Natural killer cell treated with Interleukin-12 subunit alpha and Interleukin-12 subunit beta and Interleukin-15 and Interleukin-18, amount 100 ng/mL, for 72 hours (primary cell): ENCODE measurements at places on chromosomes 2 and 18. TPM values are rescaled to one million over a fixed set of nuclear protein-coding genes. Genes with fewer than 3 reads are reported as not detected.

DNA sequence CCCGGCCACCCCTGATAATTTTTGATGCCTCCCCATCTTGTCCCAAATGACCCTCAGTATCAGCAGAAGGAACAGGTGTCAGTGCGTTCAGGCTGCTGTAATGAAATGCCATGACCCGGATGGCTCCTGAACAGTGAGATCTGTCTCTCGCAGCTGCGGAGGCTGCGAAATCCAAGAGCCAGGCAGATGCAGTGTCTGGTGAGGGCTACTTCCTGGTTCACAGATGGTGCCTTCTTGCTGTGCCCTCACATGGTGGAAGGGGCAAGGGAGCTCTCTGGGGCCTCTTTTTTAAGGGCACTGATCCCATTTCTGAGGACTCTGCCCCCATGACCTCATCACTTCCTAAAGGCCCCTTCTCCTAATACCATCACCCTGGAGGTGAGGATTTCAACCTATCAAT lies 152.2 kb downstream of the TWIST2 start:
- no peaks in the 10 kb centered on the region for H3K36me3 ChIP-seq
- no peak overlapping the region for H3K27ac ChIP-seq
- H3K4me3 ChIP-seq: no peak overlapping the region
- DNase-seq: no peak

GRCh38 chr2:118580651-118581050 lies 266.8 kb downstream of the EN1 start:
- DNase-seq: no peak
- H3K27ac ChIP-seq: no peak overlapping the region
- H3K36me3 ChIP-seq: no peaks in the 10 kb centered on the region
- H3K27me3 ChIP-seq: peaks cover 9% of the 10 kb centered on the region
- H3K4me3 ChIP-seq: no peak overlapping the region
- H3K4me1 ChIP-seq: no peaks in the 10 kb centered on the region

- H3K4me1 ChIP-seq: peaks cover 3% of the 10 kb centered on the region
- H3K4me3 ChIP-seq: no peak overlapping the region
- no peak for DNase-seq
- peaks cover 19% of the 10 kb centered on the region for H3K36me3 ChIP-seq
Measured at GRCh38 chr2:203751685-203752271, 45.3 kb downstream of the CD28 start.

DNA sequence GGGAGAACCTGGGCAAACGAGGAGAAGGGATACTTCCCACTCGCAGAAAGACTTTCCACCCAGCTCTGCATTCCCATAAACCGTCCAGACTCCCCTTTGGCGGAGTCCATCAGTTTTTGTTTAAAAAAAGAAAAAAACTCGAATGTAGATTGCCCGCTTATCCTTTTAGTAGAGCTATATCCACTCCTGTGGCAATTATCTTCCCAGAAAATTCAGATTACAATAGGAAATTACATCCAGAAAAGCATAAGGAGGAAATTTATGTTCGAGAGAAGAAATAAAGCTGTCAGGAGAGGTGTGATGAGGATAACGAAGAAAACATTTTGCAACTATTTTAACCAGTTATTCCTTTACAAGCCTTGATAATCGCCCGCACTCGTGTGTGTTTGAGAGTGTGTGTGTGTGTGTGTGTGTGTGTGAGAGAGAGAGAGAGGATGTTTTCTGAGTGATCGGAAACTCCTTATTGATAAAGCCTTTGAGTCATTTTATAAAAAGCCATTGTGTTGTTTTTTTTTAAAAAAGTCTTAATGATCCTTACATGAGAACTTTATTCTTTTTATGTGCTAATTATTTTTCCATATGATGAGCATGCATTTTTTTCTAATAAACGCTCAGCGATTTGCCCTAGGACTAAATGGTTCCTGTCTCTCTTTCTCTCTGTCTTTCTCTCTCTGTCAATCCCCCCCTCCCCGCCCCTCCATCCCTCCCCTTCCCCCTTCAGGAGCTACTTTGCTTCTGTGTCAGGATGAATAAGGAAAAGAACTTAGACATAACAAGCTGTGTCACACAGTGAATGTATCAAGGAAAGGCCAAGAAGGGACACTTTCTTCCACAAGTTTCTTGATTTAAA lies 1.1 kb upstream of the PPP3R1 start:
- peak overlapping the region; percentile 97 for H3K4me3 ChIP-seq
- no peaks in the 10 kb centered on the region for H3K27me3 ChIP-seq
- peaks cover 39% of the 10 kb centered on the region for H3K4me1 ChIP-seq
- no peak for DNase-seq

The KCNS3 gene
- total RNA-seq: not detected

The ALLC gene
- total RNA-seq: not detected

The PID1 gene
- not detected for total RNA-seq

GRCh38 chr2:128768041-128768440 lies 449.4 kb upstream of the HS6ST1 start:
- H3K36me3 ChIP-seq: peaks cover 11% of the 10 kb centered on the region
- H3K27ac ChIP-seq: no peak overlapping the region
- H3K4me3 ChIP-seq: no peak overlapping the region
- no peaks in the 10 kb centered on the region for H3K4me1 ChIP-seq
- peaks cover 15% of the 10 kb centered on the region for H3K27me3 ChIP-seq
- no peak for DNase-seq

DNA sequence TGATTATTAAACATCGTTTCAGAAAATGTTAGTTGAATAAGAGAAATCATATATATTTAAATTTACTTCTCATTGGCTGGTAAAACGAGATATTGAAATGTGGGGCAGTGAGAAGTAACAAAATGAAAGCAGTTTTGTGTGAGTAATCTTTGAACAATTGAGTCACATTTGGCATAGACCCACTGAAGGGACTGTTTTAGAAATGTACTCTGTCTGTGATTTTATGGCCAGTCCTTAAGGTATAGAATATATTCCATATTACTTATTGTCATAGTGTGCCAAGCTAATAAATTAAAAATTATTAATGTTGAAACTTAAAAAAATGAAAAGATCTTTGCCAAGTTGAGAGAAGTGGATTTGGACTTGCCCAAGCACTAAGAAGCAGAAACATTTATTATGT lies 222.4 kb upstream of the COL3A1 start:
- H3K27ac ChIP-seq: no peak overlapping the region
- H3K4me3 ChIP-seq: no peak overlapping the region
- H3K27me3 ChIP-seq: no peaks in the 10 kb centered on the region
- DNase-seq: no peak
- H3K36me3 ChIP-seq: peaks cover 4% of the 10 kb centered on the region
- no peaks in the 10 kb centered on the region for H3K4me1 ChIP-seq

GRCh38 chr18:53411511-53411910 lies 813.0 kb downstream of the MBD2 start:
- H3K4me1 ChIP-seq: no peaks in the 10 kb centered on the region
- no peak for DNase-seq
- no peak overlapping the region for H3K4me3 ChIP-seq
- no peak overlapping the region for H3K27ac ChIP-seq
- H3K27me3 ChIP-seq: no peaks in the 10 kb centered on the region

GRCh38 chr2:188952901-188953300 lies 21.3 kb upstream of the COL3A1 start:
- no peaks in the 10 kb centered on the region for H3K27me3 ChIP-seq
- H3K27ac ChIP-seq: no peak overlapping the region
- no peak overlapping the region for H3K4me3 ChIP-seq
- H3K36me3 ChIP-seq: no peaks in the 10 kb centered on the region

The MYO5B gene
- total RNA-seq: not detected

GRCh38 chr2:96485350-96485749 lies 19.8 kb downstream of the NEURL3 start:
- H3K27ac ChIP-seq: peak overlapping the region; percentile 99
- no peak for DNase-seq
- H3K36me3 ChIP-seq: no peaks in the 10 kb centered on the region
